Fibroblast of mammary gland (primary cell): ENCODE measurements at places on chromosomes 11 and 22.

DNA sequence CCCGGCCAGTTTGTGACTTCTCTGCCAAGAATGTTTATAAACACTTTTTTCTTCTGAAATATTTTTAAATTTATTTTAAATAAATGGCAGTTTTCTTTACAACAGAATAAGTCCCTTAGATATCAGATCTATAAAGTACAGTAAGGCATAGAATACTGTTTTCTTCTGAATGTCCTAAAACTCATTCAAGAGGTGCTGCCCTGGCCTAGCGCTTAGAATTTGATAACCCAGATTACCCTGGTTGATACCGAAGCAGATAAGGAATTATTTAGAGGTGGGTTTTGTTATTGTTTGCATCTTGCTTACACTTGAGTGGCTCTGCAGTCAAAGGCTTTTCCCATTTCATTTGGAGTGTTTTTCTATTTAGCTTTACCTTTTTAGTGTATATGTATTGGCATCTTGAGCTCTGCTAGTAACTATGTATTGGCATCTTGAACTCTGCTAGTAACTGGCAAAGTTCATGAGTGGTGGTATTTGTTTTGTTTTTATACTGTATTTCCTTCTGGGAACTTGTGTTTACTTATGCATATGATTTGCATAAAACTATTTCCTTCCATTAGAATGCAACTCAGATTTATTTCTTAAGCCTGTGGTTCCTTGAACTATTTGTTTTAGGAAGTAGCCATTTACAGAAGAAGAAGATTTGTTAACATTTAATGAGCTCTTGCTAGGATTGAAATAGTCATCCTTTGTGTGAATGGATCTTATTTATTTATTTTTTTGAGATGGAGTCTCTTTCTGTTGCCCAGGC, 1.2 kb downstream of the ACAD8 start:
- no peak for DNase-seq

- peak; percentile 27 for DNase-seq
Measured at GRCh38 chr11:72239849-72240460, 4.0 kb downstream of the PHOX2A start.

- no peak for DNase-seq
Measured at GRCh38 chr11:104464691-104465090, 300.7 kb upstream of the PDGFD start.

GRCh38 chr22:19291580-19292457, at the start of gene CLTCL1:
Gene CLTCL1 (minus strand): TSS chr22:19291719. CDS start chr22:19291641, 78 bp downstream.
- DNase-seq = peak; percentile 52

DNA sequence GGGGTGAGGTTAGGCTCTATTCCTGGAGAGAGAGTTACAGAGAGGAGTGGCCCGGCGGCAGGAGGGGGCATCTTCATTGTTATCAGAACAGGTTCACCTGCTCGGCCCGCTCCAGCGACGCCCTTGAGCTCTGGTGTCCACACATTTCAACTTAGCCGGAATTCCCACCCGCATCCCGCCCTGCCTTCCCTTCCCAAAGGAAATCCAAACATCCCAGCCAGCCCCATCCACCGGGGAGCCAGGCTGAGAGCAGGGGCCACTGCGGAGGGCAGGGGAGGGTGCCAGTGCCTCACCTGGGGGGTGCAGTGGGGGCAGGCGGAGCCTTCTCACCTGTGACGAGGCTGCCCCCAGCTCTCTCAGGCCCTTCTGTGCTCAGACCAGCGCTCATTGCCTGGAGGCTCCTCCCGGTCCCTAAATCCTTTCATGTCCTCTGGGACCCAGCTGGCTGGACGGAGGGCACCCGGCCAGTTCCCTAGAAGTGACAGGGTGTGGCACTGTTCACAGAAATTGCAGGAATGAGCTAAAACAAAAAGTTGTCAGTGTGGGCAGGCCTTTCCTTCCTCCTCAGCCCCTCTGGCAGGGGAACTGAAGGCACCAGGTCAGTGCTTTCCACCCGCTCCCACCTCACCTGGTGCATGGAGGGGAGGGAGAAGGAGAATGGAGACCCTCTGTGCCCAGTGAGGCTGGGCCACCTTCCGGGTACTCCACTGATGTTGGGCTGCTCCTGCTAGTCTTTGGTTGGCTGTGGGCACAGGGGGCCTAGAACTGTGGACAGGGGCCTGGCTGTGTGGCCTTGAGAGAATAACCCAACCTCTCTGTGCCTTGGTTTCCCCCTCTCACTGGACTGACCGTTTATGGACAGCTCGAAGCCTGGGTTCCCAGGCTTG, 2.2 kb upstream of the MRGPRG start:
- DNase-seq = no peak

DNA sequence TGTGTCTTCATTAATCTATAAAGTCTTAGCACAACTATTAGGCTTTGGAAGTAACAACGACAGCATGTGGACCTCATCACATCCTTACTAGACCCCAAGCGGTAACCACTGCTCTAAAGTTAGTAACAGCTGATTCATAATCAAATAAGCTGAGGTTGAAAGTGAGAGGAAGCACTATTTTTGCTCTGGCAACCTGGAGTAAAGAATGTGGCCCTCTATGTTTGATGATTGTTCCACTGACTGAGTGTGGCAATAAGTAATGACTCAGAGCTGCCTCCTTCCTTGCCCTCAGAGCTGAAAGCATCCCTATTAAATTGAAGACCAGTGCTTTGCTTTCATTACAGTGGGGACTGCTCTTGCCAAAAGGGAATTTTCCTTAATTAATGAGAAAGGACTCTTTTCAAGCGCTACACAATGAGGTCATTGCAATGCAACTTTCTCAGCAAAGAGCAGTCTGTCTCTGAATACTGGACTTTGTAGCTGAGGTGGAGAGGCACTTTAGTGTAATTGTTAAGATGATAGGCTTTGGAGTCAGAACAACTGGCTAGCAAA, 906.1 kb upstream of the RAG2 start:
- DNase-seq = peak; percentile 88

GRCh38 chr22:20776624-20777405, 2.9 kb downstream of the SERPIND1 start:
- DNase-seq = no peak

- DNase-seq = no peak
Measured at GRCh38 chr11:25566298-25567200, 765.4 kb upstream of the ANO3 start.

GRCh38 chr11:99418927-99419720, 398.4 kb downstream of the CNTN5 start:
- DNase-seq = no peak

- no peak for DNase-seq
Measured at GRCh38 chr11:44657836-44658505, 68.8 kb upstream of the TSPAN18 start.

DNA sequence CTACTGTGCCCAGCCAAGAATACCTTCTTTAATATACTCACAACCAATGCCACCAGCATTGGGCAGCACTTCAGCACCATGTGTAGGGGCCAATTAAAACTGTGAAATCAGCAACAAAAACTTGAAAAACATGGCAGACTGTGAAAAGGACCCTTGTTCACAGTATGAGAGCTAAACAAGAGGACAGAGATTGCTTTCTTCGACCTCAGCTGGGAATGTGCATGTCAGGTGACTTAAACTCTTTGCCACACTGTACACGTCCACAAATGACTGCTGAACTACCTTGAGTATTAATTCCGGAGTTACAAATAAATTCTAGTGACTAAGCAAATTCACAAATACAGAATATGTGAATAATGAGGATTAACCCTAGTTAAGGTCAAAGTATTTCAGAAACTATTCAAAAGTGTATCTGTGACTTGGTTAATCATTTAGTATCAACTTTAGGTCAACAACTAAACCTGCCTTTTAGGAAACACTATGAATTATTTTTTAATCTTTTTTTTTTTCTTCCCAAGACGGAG, 33.0 kb downstream of the DDX6 start:
- no peak for DNase-seq

DNA sequence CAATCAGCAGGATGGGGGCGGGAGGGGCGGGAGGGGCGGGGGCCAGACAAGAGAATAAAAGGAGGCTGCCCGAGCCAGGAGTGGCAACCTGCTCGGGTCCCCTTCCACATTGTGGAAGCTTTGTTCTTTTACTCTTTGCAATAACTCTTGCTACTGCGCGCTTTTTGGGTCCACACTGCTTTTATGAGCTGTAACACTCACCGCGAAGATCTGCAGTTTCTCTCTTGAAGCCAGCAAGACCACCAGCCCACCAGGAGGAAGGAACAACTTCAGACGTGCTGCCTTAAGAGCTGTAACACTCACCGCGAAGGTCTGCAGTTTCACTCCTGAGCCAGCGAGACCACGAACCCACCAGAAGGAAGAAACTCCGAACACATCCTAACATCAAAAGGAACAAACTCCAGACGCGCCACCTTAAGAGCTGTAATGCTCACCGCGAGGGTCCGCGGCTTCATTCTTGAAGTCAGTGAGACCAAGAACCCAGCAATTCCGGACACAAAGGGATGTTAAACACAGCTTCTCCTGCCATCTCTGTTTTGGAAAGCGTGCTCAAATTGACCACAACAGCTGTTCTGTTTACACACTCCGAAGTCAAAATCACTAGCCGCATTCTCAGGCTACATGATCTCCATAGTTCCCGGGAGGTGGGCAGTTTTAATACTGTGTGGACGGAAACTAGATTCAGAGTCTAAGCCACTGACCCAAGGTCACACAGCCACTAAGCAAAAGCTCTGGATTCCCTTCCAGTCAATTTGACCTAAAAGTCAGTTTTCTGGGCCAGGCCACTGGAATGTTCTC, 11.9 kb downstream of the PLAAT2 start:
- no peak for DNase-seq

GRCh38 chr11:124199702-124200101, 16.6 kb downstream of the OR10D3 start:
- peak; percentile 45 for DNase-seq

DNA sequence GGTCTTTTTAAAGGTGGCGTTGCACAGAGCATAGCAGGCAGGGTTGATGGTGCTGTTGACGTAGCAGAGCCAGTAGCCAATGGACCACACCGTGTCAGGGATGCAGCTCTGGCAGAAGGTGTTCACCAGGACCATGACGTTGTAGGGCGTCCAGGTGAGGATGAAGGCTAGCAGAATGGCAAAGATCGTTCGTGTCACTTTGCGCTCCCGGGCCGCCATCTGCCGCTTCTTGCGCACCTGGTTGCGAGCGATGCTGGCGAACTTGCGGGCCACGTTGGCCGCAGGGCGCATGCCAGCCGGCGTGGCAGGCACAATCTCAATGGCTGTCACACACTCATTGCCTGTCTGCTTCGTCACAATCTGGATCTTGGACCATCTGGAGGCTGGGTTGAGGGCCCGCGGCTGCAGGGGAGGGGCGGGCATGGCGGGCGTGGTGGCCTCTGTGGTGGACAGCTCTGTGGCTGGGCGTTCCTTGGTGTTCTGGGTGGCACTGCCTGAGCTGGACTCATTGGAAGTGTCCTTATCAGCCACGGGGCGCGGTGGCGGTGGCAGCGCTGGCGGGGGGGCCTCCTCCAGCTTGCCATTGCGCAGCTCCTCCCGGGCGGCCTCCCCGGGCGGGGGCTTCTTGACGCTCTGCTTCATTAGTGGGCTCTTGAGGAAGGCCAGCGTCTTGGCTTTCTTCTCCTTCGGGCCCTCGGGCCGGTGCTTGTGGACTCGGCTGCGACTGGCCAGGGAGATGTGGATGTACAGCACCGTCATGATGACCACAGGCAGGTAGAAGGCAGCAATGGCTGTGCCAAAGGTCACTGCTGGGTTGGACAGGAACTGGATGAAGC, 3.9 kb downstream of the MDK start:
- DNase-seq = no peak

- DNase-seq = no peak
Measured at GRCh38 chr11:68470304-68470811, 9.8 kb downstream of the PPP6R3 start.

DNA sequence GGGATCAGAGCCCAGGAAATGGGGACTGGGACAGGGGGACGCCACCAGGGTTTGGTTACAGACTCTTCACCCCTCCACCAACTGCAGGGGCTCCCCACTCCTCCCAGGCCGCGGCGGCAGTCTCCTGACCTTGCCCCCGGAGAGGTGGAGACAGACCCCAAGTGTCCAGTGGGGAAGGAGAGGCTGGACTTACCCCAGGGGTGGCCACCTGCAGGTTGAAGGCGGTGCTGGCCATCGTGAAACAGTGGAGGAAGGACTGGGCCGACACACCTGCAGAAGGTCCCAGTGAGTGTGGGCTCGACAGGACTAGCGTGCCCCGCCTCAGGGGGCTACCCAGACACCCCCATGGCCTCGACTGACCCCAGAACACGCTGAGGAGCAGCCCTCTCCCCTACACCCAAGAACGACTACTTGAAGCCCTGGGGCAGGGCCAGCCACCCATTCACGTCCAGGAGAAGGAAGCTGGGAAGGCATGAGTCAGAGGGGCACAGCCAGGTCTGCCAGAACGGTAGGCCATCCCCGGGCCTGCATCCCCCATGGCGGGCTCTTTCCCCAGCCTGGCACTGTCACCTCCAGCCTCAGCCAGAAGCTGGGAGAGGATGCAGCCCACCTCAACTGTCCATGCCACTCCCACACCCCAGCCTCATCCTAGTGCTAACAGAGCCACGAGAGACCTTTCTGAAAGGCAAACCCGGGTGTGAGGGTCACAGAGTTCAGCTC, 2.3 kb downstream of the GATD1 start:
- DNase-seq = peak; percentile 61

- DNase-seq = no peak
Measured at GRCh38 chr22:38948181-38948940, 9.0 kb upstream of the APOBEC3A start.

DNA sequence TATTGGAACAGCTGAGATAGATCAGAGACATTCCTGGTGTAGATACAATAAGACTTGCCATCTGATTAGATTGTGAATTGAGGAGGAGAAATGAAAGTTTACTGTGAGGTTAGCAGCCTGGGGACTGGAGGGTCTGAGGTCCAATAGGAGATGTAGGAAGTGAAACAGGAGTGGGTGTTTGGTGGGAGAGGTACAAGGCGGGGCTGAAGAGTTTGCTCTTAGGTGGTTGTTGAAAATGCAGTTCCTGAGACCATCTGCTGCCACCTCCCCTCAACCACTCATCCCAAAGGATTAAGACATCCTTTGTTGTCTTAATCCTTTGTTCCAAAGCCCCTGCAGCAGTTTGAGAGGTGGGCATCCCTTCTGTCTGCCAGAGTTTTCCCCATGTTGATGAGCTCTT, 14.8 kb downstream of the PIWIL4 start:
- DNase-seq = no peak

DNA sequence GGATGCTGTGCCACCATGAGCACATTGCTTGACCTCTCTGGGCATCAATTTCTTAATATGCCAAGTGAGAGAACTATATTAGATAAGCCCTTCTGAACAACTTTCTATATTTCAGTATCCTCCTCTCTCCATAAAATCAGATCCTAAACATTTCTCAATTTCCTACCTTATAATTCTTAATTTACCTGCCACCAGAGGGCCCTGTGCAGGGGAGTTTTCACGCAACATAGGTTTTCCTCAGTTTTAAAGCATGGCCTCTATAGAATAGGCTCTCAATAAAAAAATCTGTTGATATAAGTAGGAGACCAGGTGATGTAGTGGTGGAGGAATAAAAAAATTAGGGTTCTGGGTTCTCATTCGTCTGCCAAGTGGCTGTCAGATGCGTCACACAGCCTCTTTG, 83.7 kb upstream of the DBX1 start:
- peak; percentile 1 for DNase-seq

GRCh38 chr22:38944653-38945052, 12.8 kb upstream of the APOBEC3A start:
- DNase-seq = no peak
